ENCODE measurements at places on chromosomes 12 and 14.

DNA sequence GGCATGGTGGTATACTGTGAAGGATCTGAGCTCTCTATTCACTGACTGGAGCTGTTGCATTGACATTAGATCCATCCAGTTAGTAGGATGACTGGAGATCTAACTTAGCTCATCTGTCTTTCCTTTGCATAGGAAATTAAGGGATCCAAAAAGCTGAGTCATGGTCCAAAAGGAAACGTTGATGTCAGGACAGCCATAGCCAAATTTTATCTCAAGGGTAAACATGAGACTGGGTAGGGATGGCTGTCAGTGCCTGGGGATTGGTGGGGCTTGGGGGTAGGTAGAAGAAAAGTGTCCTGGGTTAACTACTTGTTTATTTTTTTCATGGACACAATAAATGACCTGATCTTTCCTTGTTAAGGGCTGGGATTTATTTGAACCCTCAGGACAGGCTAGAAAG is 4.6 kb downstream of the FAM177A1 start:
- DNase-seq: no peak

GRCh38 chr12:19970116-19970515 is 398.2 kb upstream of the PDE3A start:
- DNase-seq: no peak

GRCh38 chr14:68815298-68816182 is 22.7 kb upstream of the ZFP36L1 start:
- DNase-seq: no peak

- DNase-seq: no peak
Observed at GRCh38 chr14:64549791-64550620, at the start of gene PPP1R36. TSS of gene PPP1R36 (plus strand) at chr14:64549961. CDS start at chr14:64549998, 37 bp downstream.

GRCh38 chr14:79204591-79204990 is 1006.7 kb downstream of the DIO2 start:
- DNase-seq: no peak

- DNase-seq: no peak
Observed at GRCh38 chr14:105666420-105666819, 140.0 kb downstream of the TMEM121 start.

DNA sequence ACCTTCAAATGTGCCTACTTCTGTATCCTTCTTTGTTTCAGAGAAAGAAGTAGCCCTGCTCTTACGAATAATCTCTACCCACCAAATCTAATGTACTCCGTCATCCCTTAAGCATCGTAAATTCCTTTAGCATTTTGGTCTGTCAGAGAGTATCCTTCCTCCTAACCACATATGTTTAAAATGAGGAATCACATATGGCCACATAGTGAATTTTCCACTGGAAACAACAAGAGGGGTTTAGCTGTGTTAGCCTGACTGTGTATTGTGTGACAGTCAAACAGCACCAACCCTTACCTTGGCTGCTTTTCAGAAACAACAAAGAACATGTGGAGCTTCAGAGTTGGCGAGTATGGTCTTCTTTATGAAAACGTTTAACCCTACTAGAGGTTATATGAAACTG is 5.5 kb downstream of the LUM start:
- DNase-seq: no peak

- no peak for DNase-seq
Observed at GRCh38 chr14:59482541-59483331, 1.5 kb downstream of the L3HYPDH start.

DNA sequence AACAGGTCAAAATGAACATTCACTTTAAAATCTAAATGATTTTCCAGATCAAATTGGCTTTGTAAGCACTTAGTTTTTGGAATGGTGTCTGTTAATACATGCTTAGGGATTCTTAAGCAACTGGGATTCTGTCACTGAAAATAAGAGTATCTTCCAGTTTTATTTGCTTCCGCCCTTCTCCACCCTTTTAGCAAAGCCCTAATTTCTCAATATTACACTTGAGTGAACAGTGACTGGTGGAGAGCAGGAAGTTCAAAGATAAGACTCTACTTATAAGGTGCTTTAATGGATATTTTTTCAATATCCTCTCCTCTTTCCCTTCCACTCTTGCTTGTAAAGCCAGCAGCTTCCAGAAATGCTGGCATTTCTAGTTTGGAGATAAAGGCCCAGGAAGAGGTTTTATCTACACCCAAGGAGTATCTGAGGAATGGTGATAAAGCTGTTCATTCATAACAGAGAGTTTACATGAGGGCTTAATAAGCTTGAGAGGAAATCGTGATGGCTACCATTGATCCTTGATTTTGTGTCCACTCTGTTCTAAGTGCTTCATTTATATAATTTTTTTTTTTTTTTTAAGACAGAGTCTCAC is 265.9 kb upstream of the PRICKLE1 start:
- DNase-seq: no peak

- DNase-seq: no peak
Observed at GRCh38 chr14:104280085-104280901, 141.9 kb downstream of the KIF26A start.

DNA sequence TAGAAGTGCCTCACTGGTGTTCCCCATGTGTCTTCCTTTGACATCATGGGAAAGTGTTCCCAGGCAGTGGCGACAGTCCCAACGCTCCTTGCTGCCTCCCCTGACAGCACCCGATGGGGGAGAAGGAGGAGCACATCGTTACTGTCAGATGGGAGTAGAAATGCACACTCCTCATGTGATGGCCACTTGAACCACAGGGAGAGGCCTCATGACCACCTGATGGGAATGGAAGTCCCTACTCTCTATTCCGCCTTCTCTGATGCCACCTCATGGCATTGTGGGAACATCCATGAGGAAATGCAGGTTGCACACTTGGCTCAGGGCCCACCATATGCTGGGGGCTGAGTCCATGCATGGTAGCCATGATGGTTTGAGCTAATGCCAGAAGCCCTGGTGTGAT is 14.3 kb upstream of the CORO1C start:
- no peak for DNase-seq

DNA sequence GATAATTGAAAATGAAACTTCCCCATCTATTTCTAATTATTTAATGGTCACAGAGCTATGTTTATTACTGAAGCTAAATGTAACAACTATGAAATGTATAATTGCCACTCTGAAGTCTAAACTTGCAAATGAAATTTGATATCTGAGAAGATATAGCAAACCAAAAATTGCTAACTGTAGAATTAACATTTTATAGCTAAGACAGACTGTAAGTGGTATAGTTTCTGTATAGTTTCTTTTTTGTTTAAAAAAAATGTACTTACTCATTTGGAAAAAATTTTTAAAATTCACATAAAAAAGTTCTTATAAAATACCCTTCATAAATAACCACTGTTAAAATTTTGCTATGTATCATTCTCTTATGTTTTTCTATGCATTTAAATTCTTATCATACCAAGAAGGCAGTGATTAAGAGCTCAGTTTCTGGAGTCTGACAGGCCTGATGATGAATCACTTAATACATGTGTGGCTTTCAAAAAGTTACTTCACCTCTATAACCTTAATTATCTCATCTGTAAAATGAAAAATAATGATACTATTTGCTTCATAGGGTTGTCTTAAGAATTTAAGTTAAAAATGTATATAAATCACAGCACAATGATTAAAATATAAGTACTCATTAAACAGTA is 214.7 kb upstream of the GARIN2 start:
- DNase-seq: no peak

- DNase-seq: no peak
Observed at GRCh38 chr12:111363578-111363977, 5.3 kb downstream of the PHETA1 start.

GRCh38 chr12:132173135-132174014 is 29.1 kb downstream of the NOC4L start:
- no peak for DNase-seq

- no peak for DNase-seq
Observed at GRCh38 chr14:67127174-67127573, 62.1 kb upstream of the GARIN2 start.

All from stimulated activated CD4-positive, alpha-beta T cell treated with anti-CD3 and anti-CD28 coated beads, Interleukin-15, amount 100 ng/mL, for 1 hour (primary cell).